CD4-positive, alpha-beta T cell treated with Interleukin-15 for 1 hour (primary cell): ENCODE measurements at places on chromosomes 4 and X.
A peak's percentile ranks its signal among the peaks of the same experiment; 100 is the strongest.

DNA sequence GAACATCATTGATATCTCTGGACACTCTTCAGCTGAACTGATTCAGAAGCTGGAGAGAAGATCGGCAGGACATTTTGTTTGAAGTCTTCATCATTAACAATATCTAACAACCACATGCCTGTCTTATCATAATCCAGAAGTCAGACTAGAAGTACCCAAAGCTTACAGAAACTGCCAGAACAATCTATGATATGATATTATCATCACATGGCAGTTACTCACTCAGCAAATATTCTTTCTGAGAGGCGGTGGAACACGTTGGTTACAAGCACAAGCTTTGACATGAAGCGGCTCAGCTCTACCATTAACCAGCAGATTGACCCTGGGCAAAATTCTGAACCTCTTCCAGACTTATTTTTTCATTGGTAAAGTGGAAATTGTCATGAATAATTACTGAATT, 69.4 kb upstream of the KIT start:
- no peak for DNase-seq

- no peak for DNase-seq
These were observed 1.3 kb upstream of the PCYT1B start for GRCh38 chrX:24648495-24648894.

GRCh38 chrX:2502120-2502667, 1.4 kb upstream of the DHRSX start:
- DNase-seq = no peak

GRCh38 chr4:110414561-110414920, 61.4 kb upstream of the ENPEP start:
- DNase-seq = no peak

DNA sequence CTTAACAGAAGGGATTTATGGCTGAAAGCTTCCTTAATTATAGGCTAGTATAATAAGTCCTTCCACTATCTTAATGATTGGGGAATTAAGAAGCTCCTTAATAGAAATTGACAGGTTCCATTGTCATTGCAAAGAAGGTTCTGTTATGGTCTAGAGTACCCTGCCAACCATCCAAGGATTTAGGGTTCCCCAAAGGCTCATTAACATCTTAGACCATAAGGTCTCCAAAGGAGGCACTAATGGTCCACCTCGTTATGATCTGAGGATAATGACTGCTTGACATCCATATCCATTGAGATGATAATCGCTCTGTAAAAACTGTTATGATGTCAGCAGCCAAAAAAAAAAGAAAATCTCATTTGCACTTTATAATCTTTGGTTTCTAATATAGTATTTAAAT, 441.6 kb downstream of the GBA3 start:
- no peak for DNase-seq

GRCh38 chr4:108113229-108113628, 55.5 kb downstream of the LEF1 start:
- DNase-seq = peak; percentile 79

- no peak for DNase-seq
These were observed 76.7 kb upstream of the AP1S2 start for GRCh38 chrX:15931362-15931761.

DNA sequence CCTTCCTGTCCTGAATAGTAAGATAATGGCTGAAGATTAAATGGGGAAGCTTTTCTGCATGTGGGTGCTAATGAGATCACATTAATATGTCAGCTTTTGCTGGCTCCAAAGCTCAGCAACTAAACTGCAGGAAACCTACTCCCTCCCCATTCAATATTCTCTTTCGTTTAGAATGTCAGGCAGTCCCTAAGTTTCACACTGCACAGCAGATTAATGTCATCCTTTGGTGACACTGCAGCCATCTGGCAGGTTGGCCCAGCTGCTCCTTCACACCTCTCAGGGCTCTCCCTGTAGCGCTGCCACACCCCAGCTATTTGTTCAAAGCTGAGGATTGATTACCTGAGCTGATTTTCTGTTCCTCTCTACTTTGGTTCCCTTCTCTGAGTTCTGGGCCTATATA, 110.5 kb downstream of the KDR start:
- DNase-seq = no peak

- no peak for DNase-seq
These were observed 8.1 kb upstream of the COMMD8 start for GRCh38 chr4:47471591-47471990.

- no peak for DNase-seq
These were observed 86.1 kb downstream of the SYNPO2 start for GRCh38 chr4:118974758-118975157.

GRCh38 chr4:26000274-26000950, 86.4 kb downstream of the SMIM20 start:
- DNase-seq = no peak

DNA sequence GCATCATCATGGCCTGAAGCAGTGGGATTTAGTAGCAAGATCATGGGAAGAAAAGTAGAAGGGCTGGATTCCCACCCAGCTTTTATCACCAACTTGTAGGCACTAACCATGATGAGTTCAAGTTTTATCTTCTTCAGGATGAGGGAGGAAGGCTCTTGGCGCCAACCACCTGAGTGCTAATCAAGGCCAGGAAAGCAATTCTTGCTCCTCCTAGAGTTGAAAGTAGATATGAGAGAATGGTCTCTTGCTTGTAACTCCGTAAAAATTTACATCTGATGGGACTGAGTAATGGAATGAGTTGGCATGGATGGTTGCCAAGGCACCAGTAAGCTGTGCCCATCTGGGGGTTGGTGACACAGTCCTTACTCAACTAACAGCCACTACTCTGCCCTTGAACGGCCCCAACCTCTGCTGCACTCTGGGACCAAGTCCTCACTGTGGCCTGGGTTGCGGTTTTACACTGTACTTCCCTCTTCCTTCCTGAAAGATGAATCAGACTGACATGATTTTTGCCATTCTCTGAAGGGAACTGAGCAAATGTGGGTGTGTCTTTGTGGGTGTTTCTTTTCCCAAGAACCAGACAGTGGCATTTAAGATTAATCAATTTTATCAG, 39.4 kb upstream of the NDP start:
- DNase-seq = peak; percentile 74

- DNase-seq = no peak
These were observed 2.3 kb upstream of the PPP2R3B start for GRCh38 chrX:389021-389441.

- DNase-seq = no peak
These were observed 85.4 kb downstream of the CBR4 start for GRCh38 chr4:168924667-168925066.

GRCh38 chr4:166104623-166105022, 231.6 kb downstream of the TLL1 start:
- DNase-seq = no peak

DNA sequence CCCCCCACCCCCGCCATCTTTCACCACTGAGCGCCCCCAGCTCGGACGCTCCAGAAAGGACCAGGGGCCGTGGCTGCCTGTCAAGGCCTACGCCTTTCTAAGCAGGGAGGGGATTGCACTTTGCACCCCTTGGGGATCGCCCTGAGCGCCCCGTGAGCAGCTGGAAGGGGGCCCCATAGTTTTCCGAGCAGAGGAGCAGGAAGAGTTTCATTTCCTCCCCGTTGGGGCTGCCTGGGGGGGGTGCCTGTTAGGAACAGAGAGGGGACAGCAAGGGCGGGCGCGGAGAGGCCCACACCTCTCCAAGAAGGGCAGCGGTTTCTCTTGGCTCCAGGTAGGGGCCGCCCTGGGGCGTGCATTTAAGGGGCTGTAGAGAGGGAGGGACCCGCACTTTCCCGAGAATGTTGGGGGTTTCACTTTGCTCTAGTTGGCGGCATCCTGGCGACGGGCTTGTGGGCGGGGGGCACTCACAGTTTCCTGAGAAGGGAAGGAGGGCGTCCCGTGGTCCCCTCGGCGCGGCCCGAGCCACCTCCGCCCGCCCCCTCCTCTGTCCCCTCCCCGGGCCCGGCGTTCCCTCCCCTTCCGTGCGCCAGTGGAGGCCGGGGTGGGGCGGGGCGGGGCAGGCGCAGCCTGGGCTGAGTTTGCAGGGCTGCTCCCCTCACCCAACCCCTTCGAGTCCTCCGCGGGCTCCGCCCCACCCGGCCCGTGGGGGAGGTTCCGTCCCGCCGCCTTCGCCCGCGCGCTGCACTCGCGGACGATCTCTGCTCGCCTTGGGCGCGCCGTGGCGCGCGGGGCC, 82.3 kb upstream of the CD99 start:
- peak; percentile 87 for DNase-seq

DNA sequence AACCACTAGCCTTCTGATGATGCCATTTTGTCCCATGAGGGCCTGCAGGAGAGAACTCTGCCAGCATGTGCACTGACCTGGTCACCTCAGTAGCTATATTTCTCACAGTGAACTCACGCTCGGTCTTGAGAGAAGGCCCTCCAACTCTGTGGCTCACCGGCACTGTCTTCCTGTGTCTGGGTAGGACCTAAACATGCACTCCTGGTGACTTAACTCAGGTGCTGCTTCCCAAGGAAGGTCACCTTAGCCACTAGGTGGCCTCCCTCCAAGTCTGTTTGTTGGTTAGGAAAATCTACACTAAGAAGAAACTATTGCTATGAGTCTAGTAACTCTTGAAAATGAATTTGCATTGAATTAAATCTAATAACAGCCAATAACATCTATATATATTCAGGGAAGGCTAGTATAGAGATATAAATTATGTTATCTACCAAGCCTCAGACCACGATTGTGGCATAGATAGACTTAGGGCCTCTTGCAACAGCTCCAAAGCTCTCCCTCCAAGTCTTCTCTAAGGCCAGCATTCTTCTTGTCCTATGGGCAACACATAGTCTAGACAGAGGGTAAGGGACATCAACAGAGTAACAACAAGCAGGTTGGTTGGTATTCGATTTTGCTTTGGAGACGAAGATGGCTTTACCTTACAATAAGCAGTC, 24.7 kb downstream of the TLR10 start:
- no peak for DNase-seq

DNA sequence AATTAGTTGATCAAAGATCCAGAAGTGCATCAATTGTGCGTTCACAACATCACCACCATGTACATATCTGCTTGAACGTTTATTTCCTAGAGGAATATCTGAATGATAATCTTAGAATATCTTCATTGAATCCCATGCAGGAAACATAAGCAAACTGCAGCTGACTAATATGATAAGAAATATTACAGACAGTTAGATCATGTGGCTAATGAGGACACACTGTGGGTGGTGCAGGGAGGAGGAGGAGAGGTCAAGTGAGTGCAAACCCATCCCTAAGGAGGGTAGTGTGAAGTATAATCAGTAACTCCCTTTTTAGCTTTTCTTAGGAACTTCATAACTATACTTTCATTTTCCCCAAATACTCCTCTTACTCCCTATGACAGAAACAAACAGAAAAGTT, 58.3 kb upstream of the HPGD start:
- no peak for DNase-seq

DNA sequence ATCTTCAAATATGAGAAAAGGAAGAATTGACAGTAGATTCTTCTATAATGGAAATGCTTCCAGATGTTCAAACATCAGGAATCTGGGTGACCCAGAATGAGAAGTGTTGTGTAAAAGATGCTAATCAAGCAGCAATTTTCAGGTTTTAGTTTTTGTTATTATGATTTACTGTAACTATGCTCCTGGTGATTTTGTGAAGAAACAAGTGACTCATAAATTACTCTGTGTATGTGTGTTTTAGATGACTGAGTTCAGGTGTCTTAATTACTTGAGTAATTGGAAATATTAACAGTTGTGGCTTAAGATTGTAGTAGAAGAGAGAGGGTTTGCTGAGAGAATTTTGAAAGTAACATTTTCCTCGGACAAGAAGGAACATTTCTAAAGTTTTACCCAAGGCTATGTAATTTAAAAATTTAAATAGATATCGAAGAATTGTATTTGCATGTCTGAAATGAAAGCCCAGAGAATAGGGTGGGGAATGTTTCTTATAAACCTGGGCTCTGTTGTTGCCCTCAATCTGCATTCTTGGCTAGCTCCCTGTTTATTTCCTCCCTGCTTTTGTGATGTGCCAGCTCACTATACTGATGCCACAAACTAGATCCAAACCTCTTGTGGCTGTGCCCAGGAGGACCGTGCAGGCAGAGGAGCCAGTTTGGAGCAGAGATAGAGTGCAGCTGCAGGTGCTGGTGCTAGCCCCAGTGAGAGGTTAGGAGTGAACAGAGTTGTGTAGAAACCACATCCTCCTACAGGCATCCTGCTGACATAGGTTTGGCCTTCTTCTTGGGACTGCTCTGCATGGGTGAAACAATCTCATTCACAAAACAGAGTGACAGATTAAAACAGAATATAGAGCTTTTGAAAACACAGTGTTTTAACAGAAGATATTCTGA, 25.4 kb upstream of the TNIP3 start:
- DNase-seq = peak; percentile 57

DNA sequence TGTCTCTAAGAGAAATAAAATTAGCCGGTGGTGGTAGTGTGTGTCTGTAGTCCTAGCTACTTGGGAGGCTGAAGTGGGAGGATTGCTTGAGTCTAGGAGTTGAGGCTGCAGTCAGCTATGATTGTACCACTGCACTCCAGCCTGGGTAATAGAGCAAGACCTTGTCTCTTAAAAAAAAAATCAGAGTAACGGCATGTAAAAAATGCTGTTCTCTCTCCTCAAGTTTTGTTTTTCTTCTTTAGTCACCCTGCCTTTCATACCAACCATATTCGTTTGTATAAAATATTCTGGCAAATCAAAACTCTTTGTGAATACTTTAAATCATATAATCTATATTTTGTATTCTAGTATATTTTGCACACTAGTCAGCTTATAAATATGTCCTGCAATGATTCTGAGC, 44.8 kb upstream of the NUDT6 start:
- DNase-seq = no peak

DNA sequence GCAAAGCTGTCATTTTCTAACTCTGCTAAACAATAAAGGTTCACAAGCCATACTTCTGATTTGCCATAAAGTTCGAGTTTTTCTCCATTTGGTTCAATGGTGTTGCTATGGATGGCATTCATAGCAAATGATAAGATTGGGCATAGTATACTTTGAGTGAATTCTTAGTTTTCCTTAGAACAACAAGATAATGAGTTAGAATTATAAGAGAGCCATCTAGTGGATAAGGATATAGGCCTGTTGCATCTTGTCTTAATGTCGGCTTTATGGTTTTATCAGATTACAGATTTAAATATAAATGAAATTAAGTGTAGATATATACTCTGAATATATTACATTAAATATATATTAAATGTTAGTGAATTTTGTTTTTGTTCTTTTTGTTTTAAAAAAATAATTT, 644.6 kb downstream of the IL1RAPL1 start:
- no peak for DNase-seq

GRCh38 chr4:78766650-78767049, 9.5 kb upstream of the BMP2K start:
- DNase-seq = no peak

GRCh38 chrX:6266041-6266440, 37.4 kb upstream of the NLGN4X start:
- no peak for DNase-seq

DNA sequence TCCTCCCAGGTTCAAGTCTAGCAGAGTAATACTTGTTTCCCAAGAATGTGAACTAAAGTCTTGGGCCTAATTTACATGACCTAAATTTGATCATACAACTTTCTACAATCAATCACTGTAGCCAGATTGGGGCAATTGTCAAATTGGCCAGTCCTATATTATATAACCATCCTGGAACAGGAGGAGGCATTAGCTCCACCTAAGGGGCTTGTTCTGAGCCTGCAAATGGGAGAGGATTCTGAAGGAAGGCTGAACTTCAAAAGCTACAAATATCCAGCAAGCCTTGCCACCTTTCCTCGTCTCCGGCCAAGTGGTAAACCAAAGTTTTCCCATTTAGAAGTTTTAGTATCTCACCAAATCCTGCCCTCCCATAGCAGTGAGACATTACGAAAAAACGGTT, 1289.6 kb upstream of the TENM3 start:
- DNase-seq = no peak
